ENCODE measurements at places on chromosomes 7 and 10.

DNA sequence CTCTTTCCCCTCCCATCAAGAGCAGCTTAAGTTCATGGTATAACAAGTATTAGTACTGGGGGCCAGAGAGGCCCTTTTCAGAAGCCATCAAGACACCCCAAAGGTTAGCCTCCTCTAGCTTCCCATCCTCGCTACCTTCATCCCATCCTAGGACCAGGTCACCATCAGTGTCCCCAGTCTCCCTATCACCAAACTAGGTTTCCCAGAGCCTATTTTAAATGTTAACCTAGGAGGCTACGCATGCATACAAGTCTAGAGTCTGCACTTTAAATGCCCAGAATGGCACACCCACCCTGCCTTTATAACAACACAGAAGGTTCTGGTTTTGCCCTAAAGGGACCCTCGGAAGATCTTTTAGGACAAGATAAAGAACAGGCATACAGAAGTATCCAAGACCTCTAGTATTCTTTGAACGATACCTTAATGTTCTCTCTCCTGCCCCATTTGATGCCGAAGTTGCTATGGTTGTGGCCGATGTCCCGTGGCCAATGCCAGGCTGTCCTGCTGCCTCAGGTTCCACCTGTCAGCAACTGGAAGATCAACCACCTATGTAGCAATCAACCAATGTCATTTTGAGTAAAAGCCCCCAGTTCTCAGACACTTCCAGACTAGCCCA lies 2.2 kb downstream of the GPRIN2 start:
- no peak for DNase-seq

DNA sequence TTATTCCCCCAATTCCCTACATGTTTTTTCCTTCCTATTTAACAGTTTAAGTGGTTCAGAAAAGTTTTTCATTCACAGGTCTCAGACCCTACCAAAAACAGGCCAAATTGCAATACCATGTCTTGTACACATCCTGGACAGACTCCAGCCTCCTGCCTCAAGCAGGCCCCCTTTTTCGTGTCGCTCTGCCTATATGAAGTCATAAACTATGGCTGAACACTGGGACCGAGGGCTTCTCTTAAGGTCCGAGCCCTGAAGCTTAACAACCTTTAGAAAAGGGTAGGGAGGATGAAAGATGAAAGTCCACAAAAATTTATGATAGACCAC lies 1.4 kb downstream of the FBXW4 start:
- DNase-seq, result no peak

DNA sequence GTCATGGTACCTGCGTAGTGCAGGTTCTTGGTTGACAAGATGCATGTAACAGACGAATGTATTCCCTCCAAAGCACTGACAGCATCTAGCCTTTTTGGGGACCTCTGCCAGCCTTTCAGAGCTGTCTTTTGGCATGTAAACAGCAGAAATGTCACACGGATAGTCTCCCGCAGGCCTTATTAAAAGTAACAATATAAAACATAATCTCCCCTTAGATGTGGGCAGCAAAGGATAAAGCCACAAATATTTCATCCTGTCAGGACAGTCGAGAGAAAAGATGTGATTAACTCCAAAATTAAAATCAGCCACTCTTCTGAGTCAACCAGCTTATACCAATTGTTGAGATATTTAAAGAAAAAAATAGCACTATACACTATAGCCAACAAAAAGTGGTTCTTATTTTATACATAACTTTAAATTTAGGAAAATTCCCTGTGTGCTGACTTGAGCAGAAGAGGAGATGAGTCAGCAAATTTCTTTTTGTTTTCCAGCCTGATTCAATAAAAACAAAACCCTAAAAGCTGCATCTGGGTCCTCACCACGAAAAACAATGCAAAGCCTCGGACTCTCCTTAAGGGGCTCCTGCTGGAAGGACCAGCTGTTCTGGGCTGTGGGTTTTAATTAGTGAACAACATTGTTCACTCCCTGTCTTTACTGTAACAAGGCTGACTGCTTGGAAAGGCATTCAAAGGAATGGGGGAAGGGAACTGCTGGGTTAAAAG lies 240.2 kb downstream of the ADAM12 start:
- no peak for DNase-seq

GRCh38 chr7:107051376-107051775 lies 6.9 kb downstream of the PRKAR2B start:
- DNase-seq, result no peak

DNA sequence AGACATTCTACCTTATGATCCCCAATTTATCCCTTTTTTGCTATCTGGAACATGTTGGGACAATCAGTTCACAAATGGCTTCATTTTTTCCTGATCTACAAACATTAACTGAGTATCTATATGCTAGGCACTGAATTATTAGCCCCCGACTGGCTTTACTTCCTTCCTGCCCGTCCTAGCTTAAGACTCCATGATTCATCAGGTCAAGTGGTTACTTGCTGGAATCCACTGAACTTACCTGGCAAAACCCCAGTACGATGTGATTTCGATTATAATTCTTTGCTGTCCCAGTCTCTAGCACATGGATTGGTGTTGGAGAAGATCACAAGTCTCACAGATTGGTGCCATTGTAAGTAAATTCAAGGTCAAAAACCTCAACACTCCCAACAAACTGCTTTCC lies 77.1 kb downstream of the ORC5 start:
- DNase-seq, result no peak

- no peak for DNase-seq
Measured at GRCh38 chr7:155173905-155174304, 103.8 kb downstream of the HTR5A start.

DNA sequence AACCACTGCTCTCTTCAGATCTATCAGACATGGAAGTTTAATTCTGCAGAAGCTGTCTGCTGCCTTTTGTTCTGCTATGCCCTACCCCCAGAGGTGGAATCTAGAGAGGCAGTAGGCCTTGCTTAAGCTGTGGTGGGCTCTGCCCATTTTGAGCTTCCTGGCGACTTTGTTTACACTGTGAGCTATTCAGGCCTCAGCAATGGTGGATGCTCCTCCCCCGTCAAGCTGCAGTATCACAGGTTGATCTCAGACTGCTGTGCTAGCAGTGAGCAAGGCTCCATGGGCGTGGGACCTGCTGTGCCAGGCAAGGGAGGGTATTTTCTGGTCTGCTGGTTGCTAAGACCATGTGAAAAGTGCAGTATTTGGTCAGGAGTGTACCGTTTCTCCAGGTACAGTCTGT lies 45.1 kb upstream of the CDK14 start:
- DNase-seq, result no peak

DNA sequence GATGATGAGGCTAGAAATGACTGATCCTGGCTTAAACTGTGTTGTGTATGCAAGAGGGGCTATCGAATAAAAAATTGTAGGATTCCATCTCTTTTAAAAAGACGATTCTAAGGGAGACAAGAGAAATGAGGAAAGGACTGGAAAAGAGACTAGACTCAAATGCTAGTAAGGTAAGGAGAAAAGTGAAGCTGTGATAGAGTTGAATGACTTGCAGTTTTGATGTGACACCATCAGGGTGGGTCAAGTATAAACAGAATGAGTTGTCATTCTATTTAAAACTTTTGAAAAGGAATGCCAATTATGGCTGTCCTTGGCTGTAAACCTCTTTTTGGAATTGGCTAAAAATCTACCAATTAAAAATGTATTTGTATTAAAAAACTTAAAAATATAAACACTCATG lies 184.5 kb upstream of the PHF14 start:
- no peak for DNase-seq

- no peak for DNase-seq
Measured at GRCh38 chr10:102185811-102186527, 33.8 kb downstream of the NOLC1 start.

DNA sequence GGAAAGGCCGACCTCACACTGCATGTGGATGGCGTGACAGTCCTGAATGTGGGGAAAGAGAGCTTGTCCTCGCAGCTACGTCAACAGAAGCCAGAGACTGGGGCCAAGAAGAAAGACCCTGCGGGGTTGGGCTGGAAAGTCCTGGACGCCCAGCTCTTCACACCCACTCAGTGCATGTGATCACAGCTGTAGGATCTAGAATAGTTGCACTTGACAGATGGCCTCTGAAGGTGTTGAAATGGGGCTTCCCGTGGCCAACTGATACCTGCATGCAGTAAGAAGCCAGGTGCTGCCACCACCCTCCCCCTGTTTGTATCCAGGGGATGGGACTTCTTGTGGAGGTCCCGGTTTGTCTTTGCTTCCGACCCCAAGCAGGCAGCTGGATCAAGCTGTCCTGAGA lies 34.1 kb upstream of the OCM2 start:
- DNase-seq, result no peak

DNA sequence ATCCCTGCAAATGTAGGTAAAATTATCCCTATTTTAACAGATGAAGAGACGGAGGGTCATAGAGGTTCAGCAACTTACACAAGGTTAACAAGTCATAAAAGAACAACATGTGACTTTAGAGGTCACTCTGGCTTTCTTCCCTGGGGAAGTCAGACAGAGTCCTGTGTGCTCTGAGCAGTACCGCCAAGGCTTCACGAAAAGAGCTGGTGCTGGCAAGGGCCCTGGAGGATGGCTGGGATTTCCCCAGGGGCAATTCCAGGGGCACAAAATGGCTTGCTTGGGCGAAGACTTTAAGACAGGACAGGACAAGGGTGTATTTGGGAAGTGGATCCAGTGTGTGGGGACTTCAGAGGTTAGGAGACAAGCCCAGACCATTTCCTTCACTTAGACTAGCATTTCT lies 144.1 kb downstream of the PIP4K2A start:
- no peak for DNase-seq

DNA sequence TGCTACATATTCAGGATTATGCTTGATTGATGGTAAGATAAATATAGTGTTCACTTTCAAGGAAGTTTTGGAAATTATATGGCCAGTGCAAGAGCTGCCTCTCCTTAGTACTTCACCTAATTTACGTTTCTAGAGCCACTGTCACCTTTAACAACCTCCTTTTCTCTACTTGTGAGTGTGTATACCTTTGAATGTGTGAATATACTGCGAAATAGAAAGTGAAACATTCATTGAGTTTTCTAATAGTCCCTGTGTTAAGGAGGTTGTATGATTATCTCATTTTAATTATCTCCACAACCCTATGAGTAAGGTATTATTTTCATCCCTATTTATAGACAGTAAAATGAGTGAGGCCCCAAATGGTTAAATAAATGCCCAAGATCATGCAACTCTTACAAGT lies 1050.5 kb downstream of the XPNPEP1 start:
- DNase-seq, result no peak

- no peak for DNase-seq
Measured at GRCh38 chr10:30857803-30858202, 173.9 kb downstream of the ZNF438 start.

DNA sequence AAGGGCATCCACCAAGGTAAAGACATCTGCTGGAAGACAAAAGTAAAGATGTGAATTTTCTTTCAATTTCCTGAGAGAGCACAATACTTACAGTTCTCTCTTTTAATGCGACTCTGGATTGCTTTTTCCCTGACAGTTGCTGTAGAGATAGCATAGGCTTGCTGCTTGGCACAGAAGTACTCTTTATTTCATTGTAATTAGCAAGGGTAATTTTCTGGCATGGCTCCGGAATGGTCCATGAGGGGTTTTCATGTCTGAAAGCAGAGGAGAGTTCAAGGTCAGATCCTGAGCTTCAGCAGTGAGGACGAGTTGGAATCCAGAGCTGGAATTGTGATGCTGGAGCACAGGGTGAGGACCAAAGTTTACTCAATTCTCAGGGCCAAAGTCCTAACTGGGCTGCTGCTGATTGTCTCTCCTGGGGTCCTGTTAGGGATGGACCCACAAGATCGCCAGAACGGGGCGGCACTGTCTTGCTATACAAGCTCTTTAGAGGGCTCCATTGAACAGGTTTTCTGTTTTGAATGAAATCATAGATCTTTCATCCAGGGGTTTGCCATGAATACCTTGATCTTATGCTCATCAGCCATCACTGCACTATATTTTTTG lies 190.0 kb upstream of the MKI67 start:
- DNase-seq, result no peak

- no peak for DNase-seq
Measured at GRCh38 chr7:147197006-147197405, 1080.4 kb downstream of the CNTNAP2 start.

- no peak for DNase-seq
Measured at GRCh38 chr10:64369885-64370773, 848.9 kb downstream of the REEP3 start.

DNA sequence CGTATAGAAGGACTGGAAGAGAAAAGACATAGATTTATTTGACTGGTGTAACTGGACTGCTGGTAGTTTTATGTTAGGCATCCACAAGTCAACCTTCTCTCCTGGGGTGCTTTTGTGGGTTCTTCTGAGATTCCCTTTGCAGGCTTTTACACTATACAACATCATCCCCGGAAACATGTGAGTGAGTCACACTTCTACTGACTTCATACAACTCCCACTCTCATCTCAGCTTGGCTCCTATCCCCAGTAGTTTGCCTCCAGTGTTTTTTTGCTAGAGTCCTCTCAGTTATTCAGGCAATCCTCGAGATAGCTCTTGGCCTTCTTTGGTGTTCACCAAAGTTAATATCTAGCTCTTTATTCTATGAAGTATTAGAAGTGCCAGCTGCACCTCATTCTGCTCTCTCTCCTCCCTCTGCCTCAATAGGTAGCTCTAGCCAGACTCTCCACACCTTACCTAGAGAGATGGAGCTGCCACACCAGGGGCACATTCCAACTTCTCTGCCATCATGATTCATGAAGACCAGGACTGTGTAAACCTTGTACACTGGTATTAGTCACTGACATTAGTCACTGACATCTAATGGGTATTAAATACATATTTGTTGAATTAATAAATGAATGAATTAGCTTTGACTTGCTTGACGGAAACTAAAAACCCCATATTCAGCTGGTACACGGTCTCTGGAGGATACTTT lies 281.9 kb downstream of the PPP1R3A start:
- no peak for DNase-seq

- DNase-seq, result no peak
Measured at GRCh38 chr10:74922921-74923320, 96.5 kb downstream of the KAT6B start.

- no peak for DNase-seq
Measured at GRCh38 chr7:122166740-122167139, 22.7 kb upstream of the AASS start.

DNA sequence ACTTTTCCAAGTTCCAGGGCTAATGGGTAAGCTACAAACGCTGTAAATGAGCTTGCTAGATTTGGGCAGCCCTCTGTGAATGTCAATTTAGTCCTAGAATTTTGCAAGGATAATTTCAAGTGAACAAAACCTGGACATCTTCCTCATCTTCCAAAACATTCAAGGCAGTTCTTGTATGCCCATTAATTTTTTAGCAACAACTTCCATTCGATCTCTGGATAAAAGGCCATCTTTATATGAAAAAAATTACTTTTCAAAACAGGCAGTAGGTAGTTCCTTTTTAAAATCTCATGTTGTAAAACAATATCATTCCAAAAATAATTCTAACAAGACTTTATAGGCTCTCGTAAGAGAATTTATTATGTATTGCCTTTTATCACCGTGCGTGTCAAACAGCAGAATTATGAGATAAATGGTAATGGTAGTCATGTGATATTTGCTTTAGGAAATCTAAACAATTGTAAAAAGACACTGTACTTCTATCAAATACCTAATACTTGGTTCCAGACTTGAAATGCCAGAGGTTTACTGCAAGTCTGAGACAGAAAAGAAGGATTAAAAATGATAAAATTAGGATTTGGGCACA lies 143.7 kb upstream of the NRP1 start:
- DNase-seq, result no peak

GRCh38 chr7:150979713-150980390 lies 1.7 kb upstream of the KCNH2 start:
- peak; percentile 77 for DNase-seq

- no peak for DNase-seq
Measured at GRCh38 chr10:3357737-3358136, 185.2 kb upstream of the PITRM1 start.
